ENCODE measurements at places on chromosomes 4 and X.

DNA sequence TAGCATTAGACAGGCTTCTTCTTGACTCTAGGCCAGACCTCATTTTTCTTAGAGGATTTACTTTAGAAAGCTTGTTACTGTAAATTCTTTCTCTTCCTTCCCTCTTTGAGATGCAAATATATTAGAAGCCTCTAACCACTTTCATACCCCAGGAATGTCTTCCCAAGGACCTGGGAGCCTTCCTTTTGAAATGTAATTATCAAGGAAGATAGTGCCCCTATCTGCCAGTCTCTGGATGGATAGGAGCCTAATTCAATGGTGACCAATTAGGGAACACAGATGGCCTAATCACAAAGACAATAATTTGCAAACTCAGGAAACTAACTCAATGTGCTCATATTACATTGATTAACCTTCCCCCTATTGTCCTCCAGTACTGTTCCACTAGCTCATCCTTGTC lies 145.6 kb upstream of the DCAF8L1 start:
- no peak for DNase-seq

GRCh38 chr4:7657545-7658297 lies 223.0 kb upstream of the PSAPL1 start:
- no peak for DNase-seq

DNA sequence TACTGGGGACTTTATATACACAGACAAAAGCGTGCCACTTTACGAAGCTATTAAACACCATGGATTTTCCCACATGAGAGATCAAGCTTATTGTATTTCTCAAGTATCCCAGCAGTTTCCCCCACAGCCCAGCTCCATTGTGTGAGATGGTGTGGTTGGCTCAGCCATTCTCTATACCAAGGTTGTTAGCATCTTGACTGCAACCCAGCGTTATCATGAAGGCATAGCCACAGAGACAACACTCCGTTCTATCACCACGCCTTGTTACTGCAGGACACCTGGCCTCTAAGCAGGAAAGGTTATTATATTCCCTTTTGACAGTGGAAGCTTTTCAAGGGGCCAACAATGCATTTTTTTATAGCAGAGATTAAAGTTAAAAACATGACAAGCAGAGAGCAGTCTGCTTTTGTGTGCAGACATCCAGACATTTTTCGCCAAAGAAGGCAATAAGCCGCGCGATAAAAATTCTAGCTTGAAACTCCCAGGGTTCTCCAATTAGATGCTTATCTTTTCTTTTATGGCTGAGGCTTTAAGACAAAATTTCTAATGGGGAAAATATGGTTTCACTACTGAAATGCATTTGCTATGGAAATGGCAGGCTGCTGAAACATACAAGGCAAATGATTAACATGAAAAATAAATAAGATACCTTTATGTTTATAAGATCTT lies 206.1 kb downstream of the MID1 start:
- no peak for DNase-seq

- DNase-seq, result no peak
Observed at GRCh38 chr4:149605601-149606378, 209.9 kb downstream of the IQCM start.

DNA sequence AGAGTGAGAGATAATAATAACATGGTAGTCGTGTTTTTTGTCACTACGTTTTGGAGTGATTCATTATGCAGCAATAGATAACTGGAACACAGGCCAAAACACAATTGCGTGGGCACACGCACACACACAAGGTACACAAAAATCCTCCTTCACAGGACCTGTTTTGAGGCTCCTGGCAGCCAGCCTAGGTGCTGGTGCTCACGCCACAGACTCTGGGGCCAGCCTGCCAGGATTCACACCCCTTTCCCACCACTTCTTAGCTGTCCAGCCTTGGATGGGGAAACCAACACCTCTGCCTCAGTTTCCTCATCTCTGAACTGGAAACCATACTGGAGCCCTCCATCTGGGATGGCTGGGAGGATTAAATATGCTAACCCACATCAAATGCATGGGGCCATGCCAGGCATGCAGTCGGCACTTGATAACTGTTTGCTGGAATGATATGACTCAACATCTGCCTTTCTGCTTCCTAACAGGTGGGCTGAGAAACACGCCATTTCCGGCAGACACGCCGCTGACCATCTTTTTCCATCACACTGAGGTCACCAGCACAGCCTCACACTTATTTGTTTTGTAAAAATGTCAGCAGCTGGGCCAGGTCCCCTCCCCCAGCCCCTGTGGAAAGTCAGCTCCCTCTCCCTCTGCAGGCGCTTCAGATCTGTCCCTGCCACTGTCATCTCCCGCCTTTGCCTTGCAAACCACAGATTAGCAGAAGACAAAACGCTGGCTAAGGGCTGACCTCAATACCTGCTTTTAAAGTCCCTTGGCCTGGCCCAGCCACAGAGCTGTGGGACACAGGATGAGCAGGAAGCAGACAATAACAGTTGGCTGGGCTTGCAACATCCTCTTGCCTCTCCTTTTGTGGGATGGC lies 237.5 kb downstream of the BCOR start:
- peak; percentile 96 for DNase-seq

DNA sequence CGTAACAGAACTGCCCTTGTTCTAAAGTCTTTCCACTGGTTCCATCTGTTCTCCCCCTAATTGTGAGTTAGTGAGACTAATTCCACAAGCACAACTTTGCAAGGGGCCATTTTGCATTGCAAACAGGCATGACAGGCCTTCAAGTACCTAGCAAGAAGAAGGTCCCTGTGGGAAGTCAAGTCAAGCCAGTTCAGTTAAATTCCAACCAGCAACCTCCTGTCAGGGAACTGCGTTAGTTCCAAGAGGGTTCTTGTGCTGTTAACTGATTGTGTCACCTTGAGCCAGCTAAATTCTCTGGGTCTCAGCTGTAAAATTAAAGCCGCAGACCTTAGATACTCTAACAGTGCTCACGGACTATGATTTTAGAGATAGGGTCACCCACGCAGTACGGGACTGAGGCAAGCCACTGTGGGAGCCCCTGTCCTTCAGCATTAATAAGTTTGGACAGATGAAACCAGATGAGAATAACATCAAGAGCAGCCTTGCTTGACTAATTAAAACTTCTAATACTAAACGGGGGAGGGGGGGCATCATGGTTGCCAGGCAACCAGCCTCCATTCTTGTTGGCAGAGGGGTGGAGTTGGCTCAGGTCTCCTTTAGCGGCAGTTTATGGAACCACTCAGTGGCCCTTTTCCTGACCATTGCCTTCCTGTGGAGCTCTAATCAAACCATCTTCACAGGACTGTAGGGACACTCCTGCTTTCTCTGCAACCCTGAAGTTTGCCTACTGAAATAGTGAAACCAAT lies 24.1 kb upstream of the TMEM150C start:
- DNase-seq, result no peak

DNA sequence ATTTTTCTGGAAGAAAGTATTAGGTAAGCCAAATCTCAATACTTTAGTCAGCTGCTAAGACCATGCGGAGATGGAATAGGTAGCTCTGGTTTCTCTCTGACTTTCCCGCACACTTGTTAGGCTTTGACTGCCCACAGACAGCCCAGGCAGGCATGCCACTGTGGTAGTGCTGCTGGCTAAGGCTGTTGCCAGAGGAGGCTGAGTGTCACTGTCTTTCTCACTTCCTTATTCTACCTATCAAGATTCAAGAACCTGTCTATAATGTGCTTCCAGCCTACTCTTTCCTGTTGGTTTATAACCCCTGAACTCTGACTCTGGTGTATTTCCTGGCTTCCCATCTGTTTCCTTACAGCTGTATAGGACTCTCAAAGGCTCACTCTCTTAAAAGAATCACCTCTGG lies 81.8 kb upstream of the TRPC5 start:
- no peak for DNase-seq

DNA sequence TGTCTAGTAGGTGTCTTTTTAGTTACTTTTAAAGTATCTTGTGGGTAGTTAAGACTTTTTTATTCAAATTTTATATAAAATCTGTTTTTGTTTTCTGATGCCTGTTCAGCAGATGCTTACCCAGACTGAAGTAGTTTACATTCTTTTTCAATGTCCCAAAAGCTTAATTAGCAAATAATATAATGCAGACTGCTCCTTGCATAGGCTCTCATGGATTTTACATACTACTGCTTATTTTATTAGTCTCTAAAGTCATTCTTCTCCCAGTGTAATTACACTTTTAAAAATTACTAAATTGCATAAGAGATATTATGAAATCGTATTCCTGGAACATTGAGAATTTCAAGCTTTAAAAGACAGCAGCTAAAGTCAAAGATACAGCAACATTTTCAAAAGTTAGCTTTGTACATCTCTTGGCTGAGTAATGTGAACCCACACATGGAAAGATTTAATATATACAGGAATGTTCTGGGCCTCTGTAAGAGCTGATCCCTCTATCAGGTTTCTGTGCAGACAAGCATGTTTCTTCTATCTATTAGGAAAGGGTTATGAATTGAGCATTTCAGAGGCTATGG lies 148.4 kb upstream of the SPRY1 start:
- no peak for DNase-seq

- DNase-seq, result no peak
Observed at GRCh38 chr4:158819942-158820786, 51.3 kb downstream of the FNIP2 start.

- peak; percentile 11 for DNase-seq
Observed at GRCh38 chrX:19040373-19040772, 56.5 kb upstream of the PHKA2 start.

GRCh38 chr4:77615153-77615552 lies 9.5 kb downstream of the CXCL13 start:
- DNase-seq, result no peak

- DNase-seq, result peak; percentile 7
Observed at GRCh38 chr4:31442236-31442635, 722.1 kb downstream of the PCDH7 start.

- no peak for DNase-seq
Observed at GRCh38 chr4:94802091-94802490, 44.3 kb downstream of the BMPR1B start.

DNA sequence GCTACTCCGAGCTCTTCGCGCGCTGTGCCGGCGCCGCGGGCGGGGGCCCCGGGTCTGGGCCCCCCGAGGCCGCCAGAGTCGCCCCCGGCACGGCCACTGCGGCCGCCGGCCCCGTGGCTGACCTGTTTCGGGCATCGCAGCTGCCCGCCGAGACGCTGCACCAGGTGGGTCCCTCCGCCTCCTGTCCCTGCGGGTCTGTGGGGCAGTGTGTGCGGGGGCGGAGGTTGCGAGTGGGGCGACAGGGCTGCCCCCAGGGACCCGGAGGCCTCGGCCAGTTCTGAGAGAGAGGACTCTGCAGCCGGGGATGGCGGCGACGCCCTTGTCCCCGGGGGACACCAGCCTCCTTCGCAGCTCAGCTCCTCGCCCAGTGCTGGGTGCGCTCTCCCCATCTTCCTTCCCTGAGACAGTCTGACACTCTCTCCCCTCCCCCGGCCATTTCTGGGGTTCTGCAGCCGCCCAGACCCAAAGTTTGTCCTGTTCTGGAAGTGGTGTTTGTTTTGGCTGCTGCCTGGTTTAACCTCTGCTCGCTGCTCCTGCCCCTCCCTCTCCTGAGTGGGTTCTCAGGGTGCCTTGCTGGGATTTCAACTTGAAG lies 609 bp downstream of the REPS2 start:
- no peak for DNase-seq
